ENCODE measurements at places on chromosomes 1 and 21.

DNA sequence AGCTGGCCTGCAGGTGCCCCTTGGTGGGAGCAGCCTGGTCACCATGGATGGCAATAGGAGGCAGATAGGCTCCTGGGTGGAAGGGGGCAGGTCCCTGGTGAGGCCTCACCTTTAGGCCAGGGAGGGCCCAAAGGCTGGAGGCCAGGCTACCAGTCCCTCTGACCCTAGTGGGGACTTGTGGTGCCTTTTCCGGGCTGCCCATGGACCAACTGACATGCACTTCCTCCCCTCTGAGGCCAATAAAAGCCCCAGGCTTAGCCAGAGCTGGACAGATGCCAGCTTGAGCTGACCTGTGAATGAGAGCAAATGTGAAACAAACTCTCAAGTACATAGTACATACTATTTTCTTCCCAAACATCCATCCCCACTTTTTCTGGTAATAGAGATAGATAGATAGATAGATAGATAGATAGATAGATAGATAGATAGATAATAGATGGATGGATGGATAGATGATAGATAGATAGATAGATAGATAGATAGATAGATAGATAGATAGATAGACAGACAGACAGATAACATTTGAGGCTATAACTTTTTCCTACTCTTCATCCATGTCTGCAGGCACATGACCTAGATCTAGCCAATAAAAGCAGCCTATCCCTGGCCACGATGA lies 9.2 kb upstream of the CTTNBP2NL start:
- no peak for DNase-seq

DNA sequence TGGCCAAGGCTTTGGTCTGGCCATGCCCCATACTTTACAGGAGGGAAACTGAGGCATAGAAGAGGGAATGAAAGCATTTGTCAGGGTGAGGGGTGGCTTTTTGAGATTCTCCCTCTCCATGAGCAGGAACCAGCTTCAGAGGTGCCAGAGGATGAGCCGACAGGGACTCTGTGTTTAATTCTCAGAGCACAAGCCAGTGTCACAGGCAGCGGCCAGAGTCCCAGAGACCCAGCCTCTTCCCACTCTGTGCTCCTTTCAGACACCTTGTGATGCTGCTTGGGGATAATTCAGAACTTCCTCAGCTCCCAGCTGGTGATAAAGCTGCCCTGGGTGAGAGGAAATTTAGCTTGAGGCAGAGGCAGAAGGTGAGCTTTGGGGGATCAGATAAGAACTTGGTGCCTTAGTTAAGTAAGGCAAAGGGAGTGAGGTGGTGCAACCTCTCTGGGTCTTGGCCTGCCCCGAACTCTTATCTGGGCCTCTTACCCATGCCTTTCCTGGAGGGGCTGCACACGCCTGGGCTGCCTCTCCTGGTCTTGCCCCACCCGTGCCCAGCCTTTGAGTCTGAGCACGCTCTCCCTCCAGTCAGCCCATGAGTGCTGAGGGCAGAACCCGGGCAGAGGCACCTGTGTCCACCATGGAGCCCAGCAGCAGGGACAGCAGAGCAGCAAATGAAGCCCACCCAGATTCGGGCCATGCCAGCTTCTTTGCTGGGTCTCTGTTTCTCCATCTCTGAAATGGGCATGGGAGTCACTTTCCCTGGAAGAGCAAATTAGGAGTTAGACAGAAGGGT lies 175.6 kb upstream of the C1orf174 start:
- DNase-seq: no peak

- DNase-seq: no peak
Observed at GRCh38 chr1:185663771-185664296, 70.4 kb upstream of the HMCN1 start.

GRCh38 chr1:207156095-207156494 lies 52.1 kb downstream of the C4BPA start:
- peak; percentile 24 for DNase-seq
